ENCODE measurements at places on chromosomes 7 and 10. TPM values are rescaled to one million over a fixed set of nuclear protein-coding genes. Genes with fewer than 3 reads are reported as not detected.

DNA sequence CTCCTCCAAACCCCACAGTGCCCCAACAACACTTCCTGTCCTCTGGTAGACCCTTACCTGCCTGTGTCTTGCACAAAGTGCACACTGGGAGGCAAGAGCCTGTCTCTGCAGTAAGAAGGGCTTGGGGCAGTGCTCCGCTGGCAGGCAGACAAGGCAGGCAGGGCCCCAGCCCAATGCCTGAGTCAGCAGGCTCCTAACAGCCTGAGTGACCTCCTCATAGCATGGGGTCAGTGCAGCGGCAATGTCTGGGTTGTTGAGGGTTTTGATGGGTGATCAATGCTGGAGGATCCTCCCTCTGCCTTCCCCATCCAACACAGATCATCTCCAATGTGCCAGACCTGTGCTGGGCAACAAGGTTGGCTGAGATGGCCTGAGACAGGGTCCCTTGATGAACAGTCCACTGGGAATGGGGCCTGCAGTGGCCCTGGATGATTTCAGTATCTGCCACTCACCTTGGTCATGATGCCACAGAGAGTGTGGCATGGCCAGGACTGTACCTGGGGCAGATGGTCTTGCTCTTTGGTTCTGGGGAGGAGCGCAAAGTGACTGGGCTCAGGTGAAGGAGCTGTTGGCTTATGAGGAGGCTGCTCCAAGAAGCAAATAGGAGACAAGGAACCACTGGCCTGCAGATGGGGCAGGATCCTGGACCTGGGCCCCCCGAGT, 55.6 kb upstream of the CAMK2B start:
- no peak for DNase-seq

DNA sequence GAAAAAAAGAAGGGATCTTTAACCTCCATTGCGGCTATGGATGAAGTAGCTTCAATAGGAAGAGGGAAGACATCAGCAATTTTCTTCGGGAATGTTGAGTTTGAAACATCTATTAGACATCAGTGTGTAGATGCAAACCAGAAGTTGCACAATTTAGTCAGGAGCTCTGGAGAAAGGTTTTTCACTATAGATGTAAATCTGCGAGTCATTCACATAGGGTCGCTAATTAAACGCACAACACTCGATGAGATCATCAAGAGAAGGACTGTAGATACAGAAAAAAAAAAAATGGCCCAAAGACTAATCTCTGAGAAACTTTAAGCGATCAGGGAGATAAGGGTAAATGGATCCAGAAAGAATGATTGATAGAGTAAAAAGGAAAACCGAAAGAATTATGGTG, 61.7 kb upstream of the TES start:
- no peak for DNase-seq

GRCh38 chr7:46226860-46227259, 305.8 kb upstream of the IGFBP3 start:
- no peak for DNase-seq

TCERG1L gene
- not detected for total RNA-seq

VAX1 gene
- not detected for total RNA-seq

Data from upper lobe of left lung (tissue), 6 donors.